ENCODE measurements at places on chromosomes 2 and 18.

DNA sequence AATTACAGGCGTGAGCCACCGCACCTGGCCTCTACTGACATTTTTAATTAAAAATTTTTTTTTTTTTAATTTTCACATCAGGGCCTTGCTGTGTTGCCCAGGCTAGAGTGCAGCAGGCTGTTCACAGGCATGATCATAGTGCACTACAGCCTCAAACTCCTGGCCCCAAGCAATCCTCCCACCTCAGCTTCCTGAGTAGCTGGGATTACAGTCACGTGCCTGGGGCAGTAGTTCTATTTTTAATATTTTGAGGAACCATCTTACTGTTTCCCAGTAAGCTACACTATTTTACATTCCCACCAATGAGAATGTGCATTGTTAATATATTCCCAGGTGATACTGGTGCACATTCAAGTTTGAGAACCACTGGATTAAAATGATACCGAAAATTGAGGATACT is 92.7 kb downstream of the WDSUB1 start:
- no peak for DNase-seq

DNA sequence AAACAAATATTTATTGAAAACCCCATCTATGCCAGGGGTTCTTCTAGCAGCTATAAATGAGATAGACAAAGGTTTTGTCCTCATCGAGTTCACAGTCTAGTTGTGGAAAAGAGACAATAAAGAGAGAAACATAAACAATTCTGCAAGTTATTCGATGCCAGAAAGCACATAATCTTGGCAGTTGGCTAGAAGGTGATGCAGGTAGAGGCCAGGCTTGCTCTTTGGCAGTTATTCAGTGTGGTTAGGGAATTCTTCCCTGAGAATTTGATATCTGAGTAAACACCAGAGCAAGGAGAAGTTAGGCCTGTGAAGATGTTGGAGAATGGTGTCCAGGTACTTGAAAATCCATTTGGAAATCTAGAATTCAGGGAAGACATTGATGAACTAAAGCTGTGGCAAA is 547.4 kb downstream of the SLC4A3 start:
- DNase-seq = no peak

DNA sequence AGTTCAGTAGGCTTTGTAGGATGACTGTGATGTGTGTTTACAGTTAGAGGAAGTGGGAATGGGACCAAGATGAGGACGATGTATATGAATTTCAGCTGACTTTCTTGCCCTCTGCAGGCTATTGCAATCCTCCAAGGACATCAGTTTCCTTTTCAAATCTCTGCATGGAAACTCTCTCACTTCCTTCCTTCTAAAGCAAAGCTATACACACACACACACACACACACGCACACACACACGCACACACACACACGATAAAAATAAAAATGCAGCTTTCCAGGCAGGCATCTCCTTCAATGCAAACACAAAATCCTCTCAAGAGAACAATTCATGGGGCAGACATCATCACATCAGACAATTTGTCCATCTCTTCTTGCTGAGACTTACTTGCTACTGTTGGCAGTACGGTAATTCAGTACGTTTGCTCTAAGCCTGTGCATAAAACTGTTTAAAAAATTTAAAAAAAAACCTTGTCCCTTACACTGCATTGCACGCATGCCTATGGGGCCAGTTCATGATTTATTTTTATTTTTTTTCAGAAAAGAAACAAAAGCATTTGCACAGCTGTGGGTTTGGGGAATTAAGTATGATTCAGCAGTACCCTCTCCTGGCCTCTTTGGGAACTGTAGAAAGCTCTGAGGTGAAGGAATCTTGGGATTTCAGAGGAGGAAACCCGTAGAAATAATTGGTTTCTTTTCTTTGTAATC is 27.1 kb upstream of the ICOS start:
- peak; percentile 52 for DNase-seq

DNA sequence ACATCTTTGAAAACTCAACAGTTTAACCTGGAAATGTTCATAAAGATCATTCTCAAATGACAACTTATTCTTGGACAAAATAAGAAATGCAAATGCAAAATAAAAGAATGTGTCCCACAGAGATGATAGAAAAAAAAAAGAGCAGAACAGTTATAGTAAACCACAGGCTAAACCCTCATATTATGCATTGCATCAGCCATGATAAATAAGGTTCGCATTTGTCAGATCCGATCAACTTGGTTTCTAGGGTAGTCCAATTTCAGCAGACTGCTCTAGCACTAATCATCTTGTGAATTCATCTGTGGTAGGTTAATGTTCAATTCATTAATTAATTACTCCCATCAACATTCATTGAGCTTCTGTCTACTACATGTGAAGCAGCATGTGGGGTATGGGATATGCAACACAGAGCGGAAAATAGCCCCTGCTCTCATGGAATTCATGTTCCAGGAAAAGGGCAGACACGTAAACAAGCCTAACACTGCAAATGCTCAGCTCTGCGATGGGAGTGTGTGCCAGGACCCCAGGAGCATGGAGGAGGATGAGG is 316.2 kb upstream of the REV1 start:
- no peak for DNase-seq

DNA sequence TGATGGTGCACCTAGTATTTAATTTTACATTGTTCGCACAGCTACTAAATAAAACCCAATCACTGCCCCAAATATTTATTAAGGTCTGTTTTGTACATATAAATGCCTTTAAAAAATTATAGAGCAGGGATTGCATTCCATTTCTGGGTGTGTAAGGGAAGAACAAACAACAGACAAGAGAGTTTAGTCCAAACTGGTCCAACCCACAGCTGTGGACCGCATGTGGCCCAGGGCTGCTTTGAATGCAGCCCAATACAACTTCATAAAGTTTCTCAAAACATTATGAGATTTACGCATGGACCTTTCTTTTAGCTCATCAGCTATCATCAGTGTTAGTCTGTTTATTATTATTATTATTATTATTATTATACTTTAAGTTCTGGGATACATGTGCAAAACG is 114.8 kb upstream of the LRATD1 start:
- no peak for DNase-seq

DNA sequence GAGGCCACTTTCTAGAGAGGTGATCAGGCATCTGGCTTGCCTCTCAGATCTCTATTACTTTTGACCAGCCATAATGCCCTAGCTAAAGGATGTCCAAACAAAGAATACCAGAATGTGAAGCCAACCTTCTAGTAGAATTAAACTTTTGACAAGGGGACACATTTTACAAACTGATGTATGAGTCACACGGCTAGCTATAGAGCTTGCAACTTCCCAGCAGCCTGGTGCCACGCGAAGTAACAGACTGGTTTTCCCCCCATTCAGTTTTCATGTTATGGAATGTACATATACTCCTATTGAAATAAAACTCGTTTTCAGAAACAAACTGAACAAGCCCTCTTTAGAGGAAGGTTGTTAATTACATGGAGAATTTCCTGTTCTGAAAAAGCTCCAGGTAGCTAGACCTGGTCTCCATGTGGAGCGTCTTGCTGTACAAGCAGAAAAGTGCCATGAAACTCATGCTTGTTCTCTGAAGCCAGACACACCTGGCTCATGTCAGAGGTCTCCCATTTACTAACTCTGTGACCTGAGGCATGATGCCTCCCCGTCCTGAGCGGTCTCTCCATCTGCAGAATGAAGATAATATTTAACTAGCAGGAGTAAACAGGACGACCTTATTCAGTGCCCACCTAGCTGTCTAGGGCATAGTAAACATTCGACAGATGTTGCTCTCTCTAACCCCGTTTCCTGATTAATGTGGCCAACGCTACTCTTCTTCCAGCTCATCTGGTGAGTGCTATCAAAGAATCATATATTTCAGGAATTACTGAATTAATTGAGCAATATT is 81.5 kb upstream of the MAP3K20 start:
- DNase-seq = no peak

- no peak for DNase-seq
Observed at GRCh38 chr2:239159476-239159911, 241.3 kb downstream of the HDAC4 start.

- DNase-seq = no peak
Observed at GRCh38 chr2:55163941-55164390, 68.1 kb downstream of the CLHC1 start.

GRCh38 chr2:47272031-47272864 is 117.1 kb upstream of the STPG4 start:
- DNase-seq = peak; percentile 95

- DNase-seq = no peak
Observed at GRCh38 chr2:75100011-75100800, 99.1 kb downstream of the TACR1 start.

- no peak for DNase-seq
Observed at GRCh38 chr2:33425161-33425560, 51.3 kb upstream of the RASGRP3 start.

GRCh38 chr2:137705296-137705695 is 259.0 kb upstream of the HNMT start:
- no peak for DNase-seq

DNA sequence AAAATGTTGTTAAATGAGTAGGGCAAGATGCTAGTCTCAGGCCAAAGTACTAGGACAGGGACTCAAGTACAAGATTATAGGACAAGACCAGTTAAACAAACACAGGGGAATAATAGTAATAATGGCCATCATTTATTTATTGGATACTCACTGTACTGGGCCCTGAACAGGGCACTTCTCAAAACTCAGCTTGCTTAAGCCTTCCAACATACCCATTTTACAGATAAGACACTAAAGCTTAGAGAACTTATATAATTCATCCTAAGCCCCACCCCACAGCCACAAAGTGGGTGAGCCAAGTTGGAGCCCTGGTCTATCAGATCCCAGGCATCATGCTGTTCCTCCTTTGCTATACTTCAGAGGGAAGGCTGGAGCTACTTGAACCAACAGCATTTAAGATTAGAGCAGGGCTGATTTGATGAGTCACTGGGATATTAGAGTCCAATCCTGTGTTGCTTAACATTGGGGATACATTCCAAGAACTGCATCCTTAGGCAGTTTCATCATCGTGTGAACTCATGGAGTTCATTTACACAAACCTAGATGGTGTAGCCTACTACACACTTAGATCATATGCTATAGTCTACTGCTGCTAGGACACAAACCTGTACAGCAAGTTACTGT is 153.6 kb downstream of the MTCL1 start:
- DNase-seq = no peak

DNA sequence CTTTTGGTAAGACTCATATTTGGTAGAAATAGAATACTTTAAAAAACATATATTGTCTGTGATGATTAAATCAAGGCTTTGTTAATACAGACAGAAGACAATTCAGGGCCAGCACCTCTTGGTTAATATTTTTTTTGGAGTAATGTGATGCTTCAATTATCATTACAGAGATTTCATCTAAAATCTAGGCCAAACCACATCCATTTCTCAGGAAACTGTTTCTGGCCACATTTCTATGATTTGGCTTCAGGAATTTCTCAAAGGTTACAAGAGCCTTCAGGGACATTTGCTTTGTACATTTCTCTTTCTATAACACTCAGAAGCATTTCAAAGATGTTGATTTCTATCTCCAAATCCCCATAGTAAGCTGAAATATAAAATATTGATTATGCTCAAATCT is 614.9 kb downstream of the LRP1B start:
- DNase-seq = no peak

DNA sequence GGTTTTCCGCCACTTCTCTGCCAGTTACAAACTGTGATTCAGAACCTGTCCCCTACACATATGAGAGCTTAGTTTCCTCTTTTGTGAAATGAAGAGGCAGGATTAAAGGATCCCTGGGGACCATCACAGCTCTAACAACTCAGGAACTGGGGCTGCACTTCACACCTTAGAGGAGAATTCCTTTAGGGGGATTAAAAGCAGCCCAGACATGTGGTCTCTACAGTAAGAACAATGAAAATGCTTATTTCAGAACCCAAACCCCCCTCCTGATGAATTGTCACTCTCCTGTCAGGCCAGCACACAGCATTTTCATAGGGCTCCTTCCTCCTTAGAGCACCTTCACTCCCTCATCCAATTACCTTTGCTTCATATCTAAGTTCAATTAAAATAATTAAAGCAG is 101.5 kb upstream of the NEDD4L start:
- peak; percentile 76 for DNase-seq

DNA sequence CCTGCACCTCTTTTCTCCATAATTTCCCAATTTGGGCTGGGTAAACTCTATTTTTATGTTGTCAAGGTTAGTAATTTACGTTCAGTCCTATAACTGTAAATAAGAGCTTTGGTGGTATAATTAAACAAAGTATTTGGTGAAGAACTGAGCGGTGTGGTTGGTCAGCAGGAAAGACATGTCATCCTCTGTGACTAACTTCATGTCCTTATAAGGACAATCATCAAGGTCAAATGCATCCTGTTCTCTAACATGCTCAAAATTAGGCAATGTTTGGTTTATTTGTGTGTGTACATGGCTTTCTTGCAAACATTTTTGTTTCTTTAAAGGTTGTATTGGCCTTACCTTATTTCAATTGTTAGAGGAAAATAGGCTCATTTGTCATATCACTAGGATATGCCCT is 121.5 kb upstream of the NABP1 start:
- no peak for DNase-seq

DNA sequence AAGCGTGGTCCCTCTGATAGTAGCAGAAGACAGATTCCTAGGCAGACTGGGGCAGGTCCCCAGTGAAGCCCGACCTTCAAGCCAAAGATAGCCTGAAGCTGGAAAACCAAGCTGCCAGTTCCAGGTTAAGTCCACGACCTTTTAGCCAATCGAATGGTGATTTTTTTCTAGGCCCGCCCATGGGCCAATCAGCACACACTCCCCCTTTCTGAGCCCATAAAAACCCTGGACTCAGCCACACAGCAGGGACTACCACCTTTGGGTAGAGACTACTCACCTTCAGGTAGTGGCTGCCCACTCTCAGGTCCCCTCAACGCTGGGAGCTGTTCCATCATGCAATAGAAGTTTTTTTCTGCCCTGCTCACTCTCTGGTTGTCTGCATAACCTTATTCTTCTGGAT is 14.5 kb upstream of the ADI1 start:
- no peak for DNase-seq

GRCh38 chr18:24024425-24024824 is 9.9 kb downstream of the TTC39C start:
- no peak for DNase-seq

DNA sequence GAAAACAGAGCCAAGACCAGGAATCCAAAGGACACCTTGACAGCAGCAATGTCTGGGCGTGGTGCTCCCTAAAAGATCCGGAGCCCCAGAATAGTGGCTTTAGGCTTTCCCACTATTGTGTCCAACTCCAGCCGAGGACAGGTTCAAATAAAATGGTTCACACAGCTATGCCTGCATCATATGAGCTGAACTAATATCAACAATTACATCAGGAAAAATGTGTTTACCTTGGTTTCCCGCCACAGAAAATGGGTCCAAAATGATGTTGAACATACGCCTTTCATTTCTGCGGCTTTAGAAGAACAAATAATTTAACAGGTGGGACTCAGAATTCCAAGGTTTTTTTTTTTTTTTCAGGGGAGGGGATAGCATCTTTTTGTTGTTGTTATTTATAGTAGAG is 93.6 kb downstream of the OSR1 start:
- DNase-seq = no peak
